Activated naive CD8-positive, alpha-beta T cell treated with anti-CD3 and anti-CD28 coated beads, Interleukin-2, amount 50 U/mL, for 24 hours (primary cell): ENCODE measurements at places on chromosomes 5 and 9.

GRCh38 chr5:1268666-1269065 lies 26.2 kb downstream of the TERT start:
- DNase-seq, result peak; percentile 34

DNA sequence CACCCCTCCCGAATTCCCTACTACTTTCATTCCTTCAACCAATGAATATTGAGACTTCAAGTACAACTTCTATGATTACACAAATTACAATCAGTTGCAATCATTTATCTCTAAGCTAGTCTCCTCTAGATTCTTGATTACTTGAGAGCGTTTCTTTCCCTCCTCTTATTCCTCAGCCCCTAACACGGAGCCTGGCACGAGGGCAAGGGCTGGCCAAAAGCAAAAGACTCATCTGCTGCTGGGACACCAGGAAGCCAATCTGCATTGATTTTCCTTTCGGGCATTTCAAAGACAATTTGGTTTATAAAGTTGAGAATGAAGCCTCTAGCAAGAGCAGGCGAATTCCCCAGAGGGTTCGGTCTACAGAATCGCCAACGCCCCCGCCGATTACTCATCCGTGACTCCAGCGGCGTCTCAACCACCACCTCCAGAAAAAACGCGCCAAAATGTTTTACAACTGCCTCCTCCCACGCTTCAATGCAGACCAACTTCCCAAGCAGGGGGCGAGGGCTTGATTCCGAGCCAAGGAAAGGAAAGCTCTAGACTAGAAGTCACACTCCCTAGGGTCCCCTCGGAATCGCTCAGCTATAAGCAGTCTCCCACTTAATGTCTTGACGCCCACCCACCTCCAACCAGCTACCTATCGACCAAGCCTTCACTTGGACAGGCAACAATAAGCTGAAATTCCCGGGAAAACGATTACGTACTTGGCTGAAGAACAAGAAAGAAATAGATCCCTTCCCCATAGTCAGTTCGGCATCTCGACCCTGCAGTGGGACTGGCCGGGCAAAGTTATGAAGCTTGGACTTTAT lies 1.5 kb downstream of the PCSK1 start:
- peak; percentile 37 for DNase-seq

- DNase-seq, result no peak
These were observed 128.7 kb downstream of the PAX5 start for GRCh38 chr9:36905101-36906066.

GRCh38 chr5:126965061-126965475 lies 65.3 kb downstream of the MARCHF3 start:
- no peak for DNase-seq

- no peak for DNase-seq
These were observed 17.1 kb upstream of the NRARP start for GRCh38 chr9:137319011-137319738.

DNA sequence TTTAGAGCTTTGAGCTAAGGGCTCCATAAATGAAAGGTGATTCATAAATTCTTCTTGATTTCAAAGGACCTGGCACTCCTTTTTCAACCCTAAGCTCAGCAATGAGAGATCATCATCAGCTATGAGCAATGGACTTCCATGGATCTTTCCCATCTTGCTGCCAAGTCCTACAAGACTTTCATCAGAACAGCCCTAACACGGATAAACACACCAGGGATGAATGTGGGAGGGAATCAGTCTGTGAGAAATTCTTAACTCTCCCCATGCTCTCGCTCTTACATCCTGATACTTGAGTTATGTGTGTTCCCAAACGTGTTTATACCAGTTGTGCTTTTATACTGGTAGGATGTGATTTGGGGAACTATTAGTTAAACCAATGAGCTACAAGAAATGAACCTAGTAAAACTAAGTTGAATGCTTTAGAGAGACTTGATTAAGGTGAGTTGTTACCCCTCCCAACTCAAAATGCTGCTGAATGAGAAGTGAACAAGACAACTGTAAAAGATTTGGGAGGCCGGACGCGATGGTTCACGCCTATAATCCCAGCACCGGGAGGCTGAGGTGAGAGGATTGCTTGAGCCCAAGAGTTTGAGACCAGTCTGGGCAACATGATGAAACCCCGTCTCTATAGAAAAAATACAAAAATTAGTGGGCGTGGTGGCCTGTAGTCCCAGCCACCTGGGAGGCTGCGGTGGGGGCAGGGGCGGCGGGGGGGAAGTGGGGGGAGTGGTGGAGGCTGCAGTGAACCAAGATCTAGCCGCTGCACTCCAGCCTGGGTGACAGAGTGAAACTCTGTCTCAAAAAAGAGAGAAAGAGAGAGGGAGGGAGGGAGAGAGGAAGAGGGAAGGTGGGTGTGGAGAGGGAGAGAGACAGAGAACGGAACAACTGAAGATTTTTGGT lies 5.2 kb upstream of the RPL26L1 start:
- no peak for DNase-seq

DNA sequence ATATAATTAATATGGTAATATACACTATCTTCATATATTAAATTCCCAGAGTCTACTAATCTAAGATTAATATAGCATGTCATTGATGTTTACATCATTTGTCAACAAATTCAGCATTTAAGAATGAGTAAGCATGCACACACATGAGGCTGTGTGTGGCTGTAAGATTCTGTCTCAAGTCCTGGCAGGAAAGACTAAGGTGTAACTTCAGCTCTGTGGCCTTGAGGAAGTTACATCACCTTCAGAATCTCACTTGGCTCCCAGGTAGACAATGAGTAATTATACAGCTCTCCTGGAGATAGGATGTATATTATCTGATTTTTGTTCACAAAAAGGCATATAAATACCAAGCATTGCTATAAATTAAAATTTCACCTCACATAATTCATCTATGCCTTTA lies 119.4 kb upstream of the IQGAP2 start:
- no peak for DNase-seq

DNA sequence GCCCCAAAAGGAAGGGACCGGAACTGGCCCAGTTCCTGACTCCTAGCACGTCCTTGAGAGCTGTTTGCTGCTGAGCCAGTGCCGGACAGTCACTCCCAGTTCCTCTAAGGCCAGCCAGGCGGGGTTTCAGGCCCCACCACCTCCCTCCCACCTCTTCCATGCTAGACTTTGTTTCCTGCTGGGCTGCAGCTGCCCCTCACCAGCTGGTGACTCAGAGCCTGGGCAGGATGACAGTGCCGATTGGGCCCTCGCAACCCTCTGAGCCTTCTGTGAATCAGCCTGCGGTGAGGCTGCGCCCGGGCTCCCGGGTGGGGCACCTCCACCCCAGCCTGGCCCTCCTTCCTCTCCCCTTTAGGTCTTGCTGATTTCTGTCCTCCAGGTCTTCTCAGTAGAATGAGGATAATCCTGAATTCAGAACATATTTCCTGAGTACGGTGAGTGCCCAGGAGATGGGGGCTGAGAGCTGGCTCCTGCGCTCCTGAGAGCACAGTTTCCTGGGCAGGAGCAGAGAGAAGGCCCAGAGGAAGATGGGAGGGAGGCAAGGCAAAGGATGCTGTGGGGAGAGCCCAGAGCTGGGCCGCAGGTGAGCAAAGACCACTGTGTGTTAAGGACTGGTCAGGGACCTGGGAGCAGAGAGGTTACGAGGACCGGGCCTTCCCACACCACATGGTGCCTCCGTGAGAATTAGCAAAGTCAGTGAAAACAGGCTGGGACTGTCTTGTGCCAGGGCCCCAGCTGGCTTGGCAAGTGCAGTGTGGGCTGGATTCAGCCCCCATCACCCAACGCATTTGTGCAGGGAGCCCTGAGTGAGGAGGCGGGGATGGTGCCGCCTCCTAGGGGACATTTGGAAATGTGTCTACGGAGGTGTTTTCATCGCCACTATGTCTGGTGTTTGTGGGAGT lies 32.9 kb upstream of the STXBP1 start:
- DNase-seq, result peak; percentile 84

- no peak for DNase-seq
These were observed 102.0 kb upstream of the NFIB start for GRCh38 chr9:14415947-14416346.

DNA sequence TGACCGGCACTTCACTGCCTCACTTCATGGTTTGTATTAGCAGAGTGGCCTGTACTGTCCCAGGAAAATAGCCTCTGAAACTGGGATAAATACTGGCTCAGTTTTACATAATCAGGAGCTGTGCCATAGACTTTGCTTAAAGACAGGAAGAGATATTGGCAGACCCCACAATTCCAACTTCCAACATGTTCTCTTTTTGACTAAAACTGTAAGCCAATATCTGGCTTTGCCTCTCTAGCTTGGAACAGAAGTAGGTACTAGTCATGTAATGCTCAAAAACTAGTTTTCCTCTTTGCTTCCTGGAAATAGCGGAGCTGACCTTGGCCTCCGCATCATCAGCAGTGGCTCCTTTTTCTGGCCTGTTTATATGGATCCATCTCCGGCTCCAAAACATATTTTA lies 276.9 kb downstream of the CDH9 start:
- DNase-seq, result no peak

DNA sequence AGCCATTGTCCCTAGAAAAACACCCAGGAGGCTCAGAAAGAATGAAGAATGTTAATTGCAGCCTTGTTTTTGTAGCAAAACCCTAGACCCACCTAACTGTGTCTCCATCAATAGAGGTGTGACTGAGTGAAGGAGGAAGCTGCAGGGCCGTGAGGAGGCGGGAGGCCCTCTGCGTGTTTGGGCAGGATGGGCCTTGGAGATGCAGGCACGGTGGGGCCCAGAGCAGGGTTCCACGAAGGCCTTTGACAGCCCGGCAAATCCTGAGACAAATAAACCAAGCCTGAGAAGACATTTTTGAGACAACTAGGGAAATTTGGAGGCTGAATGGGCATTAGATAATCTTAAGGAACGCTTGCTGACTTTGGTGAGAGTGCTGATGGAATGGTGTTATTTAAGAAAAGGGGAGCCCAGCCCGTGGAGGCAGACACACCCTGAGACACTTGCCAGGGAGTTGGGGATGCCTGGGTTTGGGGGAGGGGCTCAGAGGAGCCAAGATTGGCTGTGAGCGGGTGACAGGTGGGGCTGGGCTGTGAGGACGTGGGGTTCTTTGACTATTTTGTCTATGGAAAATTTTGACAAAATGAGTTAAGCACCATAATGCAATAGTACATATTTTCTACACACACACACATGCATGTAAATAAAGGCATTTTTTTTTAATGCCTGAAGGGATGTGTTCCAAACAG lies 48.8 kb downstream of the BARX1 start:
- DNase-seq, result no peak

GRCh38 chr9:4553951-4554381 lies 63.7 kb downstream of the SLC1A1 start:
- no peak for DNase-seq

DNA sequence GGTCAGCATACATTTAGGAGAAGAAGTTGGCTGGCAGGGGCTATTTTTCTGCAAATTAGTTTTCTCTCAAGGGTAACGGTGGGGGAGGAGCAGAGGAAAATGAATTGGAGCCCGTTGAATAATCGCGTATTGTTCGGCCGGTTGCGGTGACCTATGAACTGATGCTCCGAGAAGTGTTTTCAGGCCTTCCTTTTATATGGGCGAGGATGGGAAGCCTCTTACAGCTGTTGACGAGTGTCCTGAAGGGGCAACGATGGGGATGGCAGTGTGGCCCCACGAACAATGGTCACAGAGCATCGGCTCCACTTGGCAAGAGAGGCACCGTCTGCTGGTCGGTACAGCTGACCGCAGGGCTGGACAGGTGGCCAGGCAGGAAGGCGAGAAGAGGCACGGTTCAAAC lies 400.7 kb downstream of the ZSWIM6 start:
- DNase-seq, result no peak

- no peak for DNase-seq
These were observed 24.5 kb upstream of the IDNK start for GRCh38 chr9:83598487-83598886.

- DNase-seq, result no peak
These were observed 75.8 kb downstream of the ARHGAP26 start for GRCh38 chr5:142845954-142846398.

- no peak for DNase-seq
These were observed 27.3 kb downstream of the ANP32B start for GRCh38 chr9:98010445-98010844.

DNA sequence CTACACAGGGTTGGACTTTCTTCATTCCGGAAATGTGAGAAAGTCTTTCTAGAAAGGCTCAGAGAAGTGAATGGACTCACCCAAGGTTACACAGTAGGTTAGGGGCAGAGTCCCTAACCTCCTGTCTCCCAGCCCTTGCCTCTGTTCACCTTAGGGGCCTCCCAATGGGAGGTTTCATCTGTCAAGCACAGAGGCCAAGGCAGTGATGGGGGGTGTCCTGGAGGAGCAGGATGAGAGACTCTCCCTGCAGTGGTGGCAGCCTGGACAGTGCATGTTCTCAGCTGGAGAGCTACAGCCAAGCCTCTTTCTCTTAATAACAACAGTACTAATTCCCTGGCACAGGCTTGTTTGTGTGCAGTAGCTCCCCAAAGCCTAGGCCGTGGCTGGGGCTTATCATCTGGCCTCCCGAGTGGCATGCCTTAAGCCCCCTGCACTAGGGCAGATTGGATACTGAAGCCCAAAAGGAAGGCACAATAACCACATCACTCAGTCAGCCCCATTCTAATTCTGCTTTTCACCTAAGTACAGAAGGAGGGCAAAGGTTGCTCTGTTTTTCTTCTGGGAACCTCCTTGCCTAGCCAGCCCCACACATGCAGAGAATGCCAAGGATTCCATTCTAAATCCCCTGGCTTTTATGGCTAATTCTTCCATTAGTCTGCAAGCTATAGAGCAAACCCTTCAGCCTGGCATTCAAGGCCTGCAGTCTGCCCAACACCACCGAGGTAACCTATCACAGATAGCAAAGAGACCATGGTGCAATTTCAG lies 50.2 kb upstream of the XPA start:
- no peak for DNase-seq

- no peak for DNase-seq
These were observed 41.4 kb downstream of the PSMB7 start for GRCh38 chr9:124373851-124374250.

GRCh38 chr5:132130918-132131715 lies 57.5 kb downstream of the CSF2 start:
- DNase-seq, result no peak

GRCh38 chr5:138032028-138032571 lies 779 bp downstream of the FAM13B start:
- DNase-seq, result no peak

- no peak for DNase-seq
These were observed 230.5 kb downstream of the ESM1 start for GRCh38 chr5:54754878-54755277.

DNA sequence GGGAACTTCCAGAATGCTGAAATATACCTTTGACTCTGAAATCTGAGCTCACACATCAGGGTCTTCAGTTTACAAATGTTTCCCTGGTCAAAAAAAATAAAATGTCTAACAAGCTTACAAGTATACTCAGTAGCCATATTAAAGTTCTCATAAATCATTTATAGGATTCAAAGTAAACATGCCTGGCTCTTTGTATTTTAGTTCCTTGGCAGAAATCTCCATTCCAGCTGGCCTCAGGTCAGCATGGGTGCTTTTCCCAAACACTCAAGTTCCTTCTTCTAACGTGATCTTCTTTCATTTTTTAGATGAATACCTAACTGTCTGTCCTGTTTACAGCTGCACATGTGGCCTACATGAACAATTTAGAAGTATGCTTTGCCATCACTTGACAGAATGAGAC lies 263.2 kb downstream of the GAS1 start:
- DNase-seq, result no peak

- DNase-seq, result no peak
These were observed 5.9 kb downstream of the HDHD3 start for GRCh38 chr9:113370806-113371325.

GRCh38 chr5:179325296-179326031 lies 19.8 kb downstream of the ADAMTS2 start:
- no peak for DNase-seq
